Activated T-helper 2 cell treated with anti-CD3 and anti-CD28 coated beads, Interferon-gamma antibody, Interleukin-2, Interleukin-4, amounts not matched to agents 10 μg/mL and 5 μg/mL and 100 μg/mL, durations not matched to agents 14 hours and 24 hours and 36 hours (primary cell): ENCODE measurements at places on chromosomes 3 and 15.
A peak's percentile ranks its signal among the peaks of the same experiment; 100 is the strongest.

DNA sequence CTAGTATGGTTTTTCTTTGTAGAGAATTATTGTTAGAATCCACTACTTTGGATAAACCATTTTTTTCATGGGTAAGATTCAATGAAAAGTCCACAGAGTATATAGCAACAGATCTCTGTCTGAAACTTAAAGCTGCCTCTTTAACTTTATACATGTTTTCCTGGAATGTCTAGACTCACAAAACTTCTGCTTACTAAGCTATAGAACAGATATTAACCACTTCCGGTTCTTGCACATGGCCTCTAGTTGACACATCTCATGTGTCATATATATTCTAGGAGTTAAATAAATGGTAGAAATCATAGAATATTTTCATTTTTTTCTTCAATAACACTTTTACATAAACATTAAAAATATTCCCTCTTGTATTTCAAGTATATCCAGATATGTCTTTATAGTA, 1693.9 kb downstream of the SI start:
- no peak for DNase-seq

DNA sequence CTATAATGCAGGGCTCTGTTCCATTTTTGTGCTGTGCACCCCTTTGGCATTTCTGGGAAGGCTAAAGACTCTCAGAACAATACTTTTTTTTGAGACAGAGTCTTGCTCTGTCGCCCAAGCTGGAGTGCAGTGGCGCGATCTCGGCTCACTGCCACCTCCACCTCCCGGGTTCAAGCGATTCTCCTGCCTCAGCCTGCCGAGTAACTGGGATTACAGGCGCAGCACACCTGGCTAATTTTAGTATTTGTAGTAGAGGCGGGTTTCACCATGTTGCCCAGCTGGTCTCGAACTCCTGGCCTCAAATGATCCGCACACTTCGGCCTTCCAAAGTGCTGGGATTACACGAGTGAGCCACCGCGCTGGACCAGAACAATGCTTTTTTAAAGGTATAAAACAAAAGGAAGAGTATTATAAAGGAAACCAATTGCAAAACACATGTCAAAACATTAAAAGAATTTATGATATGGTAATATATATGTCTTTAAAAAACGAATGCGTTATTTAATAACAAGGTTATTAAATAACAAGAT, 999 bp downstream of the SQOR start:
- no peak for DNase-seq

- no peak for DNase-seq
These were observed 511.1 kb downstream of the OTOL1 start for GRCh38 chr3:162007722-162008121.

DNA sequence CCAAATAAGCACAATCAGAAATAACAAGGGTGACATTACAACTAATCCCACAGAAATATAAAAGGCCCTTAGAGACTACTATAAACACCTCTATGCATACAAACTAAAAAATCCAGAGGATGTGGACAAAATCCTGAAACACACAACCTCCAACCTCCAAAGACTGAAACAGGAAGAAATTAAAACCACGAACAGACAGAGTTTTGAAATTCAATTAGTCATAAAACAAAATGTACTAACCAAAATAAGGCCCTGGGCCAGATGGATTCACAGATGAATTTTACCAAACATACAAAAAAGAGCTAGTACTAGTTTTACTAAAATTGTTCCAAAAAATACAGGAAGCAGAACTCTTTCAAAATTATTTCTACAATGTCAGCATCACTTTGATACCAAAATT, 1043.6 kb downstream of the DIPK2A start:
- no peak for DNase-seq

GRCh38 chr3:186021673-186022362, 84.0 kb upstream of the TRA2B start:
- no peak for DNase-seq

DNA sequence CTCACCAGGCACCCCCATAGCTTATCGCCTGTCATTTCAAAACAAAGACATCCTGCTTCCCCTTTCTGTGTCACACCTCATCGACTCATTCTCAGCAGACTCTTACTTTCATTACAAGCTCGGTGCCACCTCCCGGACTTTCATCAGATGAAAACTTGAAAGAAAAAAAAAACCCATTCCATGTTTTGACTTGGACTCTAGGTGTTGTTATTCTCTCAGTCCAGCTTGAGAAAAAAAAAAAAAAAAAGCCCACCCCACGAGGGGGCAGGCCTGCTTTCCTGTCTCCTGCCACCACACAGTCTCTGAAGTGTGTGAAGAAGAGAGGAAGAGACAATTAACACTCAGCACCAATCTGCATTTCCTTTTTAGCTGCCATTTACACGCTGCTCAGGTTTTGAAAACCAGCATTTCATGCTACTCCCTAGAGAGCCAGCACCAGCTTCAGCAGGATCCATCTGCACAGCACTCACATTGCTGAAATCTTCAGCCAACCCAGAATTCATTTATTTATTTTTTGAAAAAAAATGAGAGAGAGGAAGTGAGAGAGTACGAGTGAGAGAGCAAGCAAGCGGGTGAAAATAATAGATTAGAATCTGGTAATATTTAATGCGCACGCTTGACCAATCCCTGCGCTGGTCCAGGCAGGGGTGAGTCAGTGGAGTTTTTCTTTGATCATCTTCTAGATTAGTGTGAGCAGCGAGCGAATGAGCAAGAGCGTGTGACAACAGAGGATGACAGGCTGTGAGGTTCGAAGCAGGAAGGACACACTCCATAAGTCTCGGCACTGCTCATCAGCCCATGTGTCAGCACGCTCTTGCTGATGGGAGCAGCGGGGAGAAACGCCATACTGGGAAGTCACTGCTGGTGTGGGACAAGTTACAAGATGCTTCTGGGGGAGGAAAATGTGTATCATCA, 23.5 kb downstream of the ZNF80 start:
- DNase-seq: peak; percentile 74

DNA sequence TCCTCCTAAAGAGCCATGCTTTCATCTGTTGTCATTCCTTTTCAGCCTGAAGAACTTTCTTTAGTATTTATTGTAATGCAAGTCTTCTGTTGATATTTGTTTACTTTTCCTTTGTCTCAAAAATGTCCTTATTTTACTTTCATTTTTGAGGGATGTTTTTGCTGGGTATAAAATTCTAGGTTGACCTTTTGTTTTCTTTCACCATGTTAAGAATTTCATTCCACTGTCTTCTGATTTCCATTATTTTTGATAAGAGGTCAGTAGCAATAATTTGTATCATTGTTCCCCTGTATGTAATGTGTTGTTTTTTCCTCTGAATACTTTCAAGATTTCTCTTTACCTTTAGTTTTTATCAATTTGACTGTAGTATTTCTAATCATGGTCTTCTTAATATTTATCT, 91.1 kb downstream of the RSRC1 start:
- no peak for DNase-seq

DNA sequence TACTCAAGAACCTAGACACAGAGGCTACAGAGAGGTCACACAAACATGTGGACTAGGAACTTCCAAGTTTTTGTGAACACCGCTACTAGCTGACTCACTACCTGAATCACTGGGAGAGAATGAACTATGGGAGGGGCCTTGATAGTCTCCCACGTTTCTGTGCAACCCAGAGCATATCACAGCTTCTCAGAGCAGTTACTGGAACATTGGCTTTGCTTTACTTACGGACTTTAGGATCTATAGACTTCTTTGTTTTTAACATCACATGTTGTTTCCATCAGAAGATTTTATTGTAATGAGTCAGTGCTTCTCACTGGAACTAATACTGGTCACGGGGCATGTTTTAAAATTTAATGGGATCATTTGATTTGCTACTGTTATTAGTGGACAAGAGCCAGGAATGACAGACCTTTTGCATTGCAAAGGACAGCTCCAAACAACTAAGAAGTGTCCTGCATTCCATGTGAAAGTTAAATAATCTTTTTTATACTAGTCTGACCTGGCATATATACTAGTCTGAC, 35.6 kb downstream of the RTP4 start:
- DNase-seq: no peak
